Myometrial cell (primary cell): ENCODE measurements at places on chromosomes 6 and 20. TPM values are rescaled to one million over a fixed set of nuclear protein-coding genes. Genes with fewer than 3 reads are reported as not detected.

Gene OR2H2
- not detected in 2 replicates for total RNA-seq

Gene MPC1
- total RNA-seq = 31.2 and 34.9 TPM in 2 replicates

Gene SGK2
- total RNA-seq = 0.18 TPM in 1 of 2 replicates, not detected in the other

Gene C20orf204
- total RNA-seq = under 0.01 TPM in 1 of 2 replicates, not detected in the other

Gene RNGTT
- 15.9 and 18.3 TPM in 2 replicates for total RNA-seq

Gene LGSN
- not detected in 2 replicates for total RNA-seq

Gene HLA-DQA2
- not detected in 2 replicates for total RNA-seq
